ENCODE measurements at places on chromosomes 16 and 17. TPM values are rescaled to one million over a fixed set of nuclear protein-coding genes. Genes with fewer than 3 reads are reported as not detected.
A peak's percentile ranks its signal among the peaks of the same experiment; 100 is the strongest.

DNA sequence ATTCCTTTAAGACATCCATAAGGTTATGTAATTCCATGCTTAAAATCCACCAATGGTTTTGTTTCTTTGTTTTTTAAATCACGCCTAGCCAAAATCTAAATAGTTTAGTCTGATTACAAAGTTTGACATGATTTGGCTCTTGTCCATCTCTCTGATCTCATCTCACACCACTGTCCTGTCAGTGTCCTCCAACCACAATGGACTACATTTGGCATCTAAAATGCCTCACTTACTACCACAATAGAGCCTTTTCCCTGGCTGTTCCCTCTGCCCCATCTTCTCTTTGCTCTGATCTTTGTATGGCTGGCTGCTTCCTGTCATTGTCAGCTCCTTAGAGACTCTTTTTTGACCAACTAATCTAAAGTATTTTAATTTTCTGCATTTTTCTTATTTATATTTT is 157.2 kb downstream of the MYO1D start:
- no peak for DNase-seq

- DNase-seq, result no peak
Observed at GRCh38 chr17:1639549-1640180, 5.9 kb downstream of the SCARF1 start.

- DNase-seq, result no peak
Observed at GRCh38 chr16:67986949-67987348, 6.7 kb upstream of the DPEP3 start.

MARVELD3 gene
- not detected for total RNA-seq

- DNase-seq, result no peak
Observed at GRCh38 chr17:58757162-58757613, 1.5 kb downstream of the PPM1E start.

DNA sequence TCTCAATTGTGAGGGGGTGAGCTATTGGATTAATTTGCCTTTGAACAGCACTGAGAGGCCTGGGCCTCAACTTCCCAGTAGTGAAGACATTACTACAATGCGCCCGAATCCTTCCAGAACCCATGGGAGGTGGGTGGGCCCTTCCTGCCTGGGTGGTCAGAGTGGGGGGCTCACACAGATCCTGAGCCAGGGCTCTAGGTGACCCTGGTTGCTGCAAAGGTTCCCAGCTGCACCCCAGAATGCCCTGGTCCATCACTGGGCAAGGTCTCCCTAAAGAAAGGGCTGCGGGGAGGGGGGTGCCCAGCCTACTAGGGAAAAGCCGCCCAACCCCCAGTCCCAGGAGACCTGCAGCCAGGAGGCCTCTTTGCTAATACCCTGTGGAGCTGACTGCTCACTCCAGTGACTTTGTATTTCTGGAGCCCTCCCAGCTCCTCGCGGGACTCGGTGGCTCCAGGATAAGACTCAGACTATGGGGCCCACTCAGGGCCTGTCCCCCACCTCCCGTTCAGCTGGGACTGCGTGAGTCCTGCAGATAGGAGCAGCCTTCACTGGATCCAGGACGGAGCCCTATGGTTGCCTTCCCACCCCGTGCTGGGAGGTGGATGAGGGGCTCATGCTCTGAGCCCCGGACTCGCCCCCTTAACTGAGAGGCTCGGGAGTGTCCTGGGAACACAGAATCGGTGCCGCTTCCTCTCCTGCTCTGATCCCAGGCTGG is 40.2 kb downstream of the SLC7A5 start:
- DNase-seq, result no peak

MPO gene
- not detected for total RNA-seq

- no peak for DNase-seq
Observed at GRCh38 chr16:88940862-88941817, 35.9 kb downstream of the CBFA2T3 start.

GRCh38 chr16:85610059-85610445 is 3.1 kb upstream of the GSE1 start:
- DNase-seq, result no peak

- DNase-seq, result no peak
Observed at GRCh38 chr17:80546267-80546666, 1.6 kb downstream of the RPTOR start.

BCAR1 gene
- total RNA-seq, result 19.6 TPM

DNA sequence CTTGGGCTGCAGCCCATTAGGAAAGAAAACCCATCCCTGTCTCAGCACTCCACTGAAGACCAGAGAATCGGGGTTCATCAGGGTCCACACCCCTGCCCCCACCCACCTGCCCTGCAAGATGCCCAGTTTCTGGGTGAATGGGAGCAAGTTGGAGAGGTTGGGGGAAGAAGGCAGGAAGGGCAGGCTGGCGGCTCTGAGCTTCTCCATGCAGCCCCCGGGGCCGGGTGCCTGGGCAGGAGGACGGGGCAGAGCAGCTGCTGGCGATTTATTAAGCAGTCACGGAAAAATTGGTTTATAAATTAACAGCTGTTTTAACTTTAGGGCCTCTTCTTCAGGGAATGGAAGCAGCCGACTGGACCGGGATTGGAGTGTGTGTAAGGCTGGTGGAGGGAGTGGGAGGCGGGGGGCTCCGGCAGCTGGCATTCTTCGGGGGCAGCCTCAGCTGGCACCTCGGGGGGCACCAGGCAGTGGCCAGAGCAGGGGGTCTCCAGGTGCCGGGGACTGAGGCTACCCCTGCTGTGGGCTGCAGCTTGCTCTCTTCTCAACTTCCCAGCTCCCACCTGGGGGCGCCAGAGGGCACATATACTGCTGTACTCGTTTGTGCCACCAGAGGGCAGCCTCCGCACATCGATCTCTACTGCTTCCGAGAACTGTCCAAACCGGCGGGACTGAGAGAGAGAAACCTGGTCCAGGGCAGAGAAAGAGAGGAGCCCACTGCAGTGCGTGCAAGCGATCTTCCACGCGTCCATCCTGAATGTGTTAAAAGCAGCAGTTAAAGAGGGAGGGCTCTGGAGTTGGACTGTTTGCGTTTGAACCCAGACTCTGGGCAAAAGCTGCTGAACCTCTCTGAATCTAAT is 5.0 kb upstream of the PPP1R1B start:
- DNase-seq, result peak; percentile 67

KCNJ18 gene
- total RNA-seq, result 0.35 TPM

APOBR gene
- not detected for total RNA-seq

CCDC102A gene
- total RNA-seq, result 5.8 TPM

DNA sequence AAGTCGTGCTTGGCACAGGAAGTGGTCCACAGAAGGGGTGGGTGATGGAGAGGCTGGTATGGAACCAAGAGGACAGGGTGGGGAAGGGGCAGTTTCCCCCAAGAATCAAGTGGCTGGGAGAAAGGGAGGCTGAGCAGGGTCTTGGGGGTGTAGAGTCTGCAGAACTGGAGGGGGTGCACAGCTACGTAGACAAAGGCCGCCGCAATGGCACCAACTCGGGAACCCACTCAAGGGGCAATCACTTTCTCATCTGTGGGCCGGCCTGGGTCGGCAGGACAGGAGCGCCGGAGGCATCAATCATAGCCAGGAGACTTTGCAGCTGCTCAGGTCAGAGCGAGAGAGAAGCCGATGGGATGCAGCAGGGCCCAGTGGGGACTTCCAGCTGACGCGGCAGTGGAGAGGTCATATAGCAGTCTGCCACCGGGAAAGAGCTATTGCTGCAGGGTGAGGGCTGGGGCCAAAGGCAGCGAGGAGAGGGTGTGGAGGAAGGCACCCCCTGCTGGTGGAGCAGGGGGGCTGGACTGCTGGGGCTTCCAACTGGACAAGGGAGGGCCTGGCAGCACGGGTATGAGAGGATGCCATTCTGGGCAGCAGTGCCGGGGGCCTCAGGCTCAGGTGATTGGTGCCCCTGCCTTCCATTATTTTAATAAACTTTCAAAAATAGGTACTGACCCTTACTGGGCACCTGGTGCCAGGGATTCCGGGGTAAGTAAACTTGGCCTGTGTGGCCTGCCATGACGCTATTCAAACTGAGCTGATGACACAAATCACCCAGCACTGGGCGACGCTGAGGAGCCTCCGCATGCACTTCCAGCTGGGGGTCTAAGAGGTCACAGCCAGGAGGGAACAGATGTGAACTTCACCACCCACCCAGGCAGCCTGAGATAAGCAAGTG is 52.5 kb upstream of the MTSS2 start:
- peak; percentile 53 for DNase-seq

ACAP1 gene
- not detected for total RNA-seq

- no peak for DNase-seq
Observed at GRCh38 chr17:28675980-28676379, 14.0 kb downstream of the SUPT6H start.

DNA sequence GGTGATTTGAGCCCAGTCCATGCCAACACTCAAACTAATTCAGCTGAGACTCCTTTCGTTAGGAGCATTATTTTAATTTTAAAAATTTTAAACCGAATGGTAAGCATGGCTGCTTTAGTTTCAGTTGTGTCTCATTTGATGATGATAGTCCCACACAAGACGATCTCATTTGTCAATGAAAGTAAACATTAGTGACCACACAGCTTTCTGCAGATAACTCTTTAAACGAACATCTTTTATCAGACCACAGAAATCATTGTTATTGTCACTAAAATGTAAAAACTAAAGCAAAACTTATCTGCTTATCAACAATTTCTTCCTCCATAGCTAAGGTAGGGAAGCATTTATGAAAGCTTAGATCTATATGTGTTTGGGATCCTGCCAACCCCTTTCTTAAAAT is 382.2 kb downstream of the ZFHX3 start:
- no peak for DNase-seq

DNA sequence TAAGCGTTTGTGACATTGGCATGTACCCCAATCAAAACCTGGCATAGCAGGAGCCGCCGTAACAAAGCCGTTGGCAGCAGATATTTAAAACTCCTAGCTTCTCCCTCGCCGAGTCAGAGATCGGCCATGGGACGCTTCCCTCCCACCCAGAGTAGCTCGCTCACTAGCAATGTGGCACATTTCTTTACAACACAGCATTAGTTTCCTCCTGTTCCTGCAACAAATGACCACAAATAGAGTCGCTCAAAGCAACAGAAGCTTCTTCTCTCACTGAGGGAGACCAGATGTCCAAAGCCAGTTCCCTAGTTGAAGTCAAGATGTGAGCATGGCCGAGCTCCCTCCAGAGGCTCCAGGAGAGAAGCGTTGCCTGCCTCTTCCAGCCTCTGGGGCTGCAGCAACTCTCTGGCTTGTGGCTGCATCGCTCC is 106.7 kb downstream of the RBFOX3 start:
- DNase-seq, result no peak

NPIPA5 gene
- 2.1 TPM for total RNA-seq

DNA sequence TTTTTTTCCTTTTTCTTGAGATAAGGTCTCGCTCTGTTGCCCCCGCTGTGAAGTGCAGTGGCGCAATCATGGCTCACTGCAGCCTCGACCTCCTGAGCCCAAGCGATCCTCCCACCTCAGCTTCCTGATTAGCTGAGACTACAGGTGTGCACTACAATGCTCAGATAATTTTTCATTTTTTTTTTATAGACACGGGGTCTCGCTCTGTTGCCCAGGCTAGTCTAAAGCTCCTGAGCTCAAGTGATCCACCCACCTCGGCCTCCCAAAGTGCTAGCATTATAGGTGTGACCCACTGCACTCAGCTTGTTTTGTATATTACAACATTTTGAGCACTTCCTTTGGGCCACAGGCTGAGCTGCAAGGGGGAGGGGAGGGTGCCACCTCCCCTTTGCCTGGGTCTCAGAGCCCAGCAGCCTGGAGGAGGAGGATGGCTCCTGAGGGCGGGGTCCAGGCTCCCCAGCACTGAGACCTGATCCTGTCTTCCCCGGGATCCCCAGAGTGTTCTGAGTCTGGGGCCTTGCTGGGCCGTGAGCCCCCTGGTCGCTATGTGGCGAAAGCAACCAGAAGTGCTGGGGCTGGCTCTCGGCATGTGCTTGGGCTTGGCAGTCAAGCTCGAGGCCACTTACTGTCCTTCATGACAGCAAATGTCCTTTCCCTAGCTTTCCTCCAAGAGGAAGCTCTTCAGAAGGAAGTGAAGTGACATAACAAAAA is 8.1 kb downstream of the DEF8 start:
- DNase-seq, result no peak

DNA sequence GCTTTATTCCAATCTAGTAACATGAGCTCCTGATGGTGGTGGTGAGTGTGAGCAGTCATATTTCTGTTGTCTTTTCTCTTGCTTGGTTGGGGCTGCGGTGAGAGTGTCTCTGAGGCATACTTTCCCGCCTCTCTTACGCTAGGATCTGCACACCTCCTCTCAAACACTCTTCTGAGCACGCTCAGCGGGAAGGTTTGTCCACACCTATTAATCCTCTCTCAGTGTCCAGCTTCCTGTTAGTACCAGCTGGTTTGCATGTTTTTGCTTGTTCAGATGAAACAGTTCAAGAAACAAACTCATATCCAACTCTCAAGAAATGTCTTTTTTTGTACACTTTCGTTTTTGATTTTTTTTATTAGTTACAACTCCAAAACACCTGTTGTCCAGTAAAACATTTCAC is 89.5 kb downstream of the CCDC182 start:
- no peak for DNase-seq

- DNase-seq, result peak; percentile 95
Observed at GRCh38 chr17:835263-835662, 53.1 kb downstream of the MRM3 start.

CTRB1 gene
- total RNA-seq, result not detected

- no peak for DNase-seq
Observed at GRCh38 chr17:74369665-74370490, 2.6 kb downstream of the GPR142 start.

UMOD gene
- total RNA-seq, result not detected

GRCh38 chr16:29820271-29820701 is at the start of gene MVP:
MVP (plus strand) TSS chr16:29820462; CDS start chr16:29830550, 10,088 bp downstream.
- peak; percentile 48 for DNase-seq

GUCY2D gene
- not detected for total RNA-seq

- no peak for DNase-seq
Observed at GRCh38 chr17:56629531-56630075, 36.1 kb downstream of the NOG start.

CXCL16 gene
- total RNA-seq, result 7.3 TPM

PPP1R1B gene
- not detected for total RNA-seq

ANKRD40CL gene
- not detected for total RNA-seq

SULT1A2 gene
- 2.8 TPM for total RNA-seq

DNA sequence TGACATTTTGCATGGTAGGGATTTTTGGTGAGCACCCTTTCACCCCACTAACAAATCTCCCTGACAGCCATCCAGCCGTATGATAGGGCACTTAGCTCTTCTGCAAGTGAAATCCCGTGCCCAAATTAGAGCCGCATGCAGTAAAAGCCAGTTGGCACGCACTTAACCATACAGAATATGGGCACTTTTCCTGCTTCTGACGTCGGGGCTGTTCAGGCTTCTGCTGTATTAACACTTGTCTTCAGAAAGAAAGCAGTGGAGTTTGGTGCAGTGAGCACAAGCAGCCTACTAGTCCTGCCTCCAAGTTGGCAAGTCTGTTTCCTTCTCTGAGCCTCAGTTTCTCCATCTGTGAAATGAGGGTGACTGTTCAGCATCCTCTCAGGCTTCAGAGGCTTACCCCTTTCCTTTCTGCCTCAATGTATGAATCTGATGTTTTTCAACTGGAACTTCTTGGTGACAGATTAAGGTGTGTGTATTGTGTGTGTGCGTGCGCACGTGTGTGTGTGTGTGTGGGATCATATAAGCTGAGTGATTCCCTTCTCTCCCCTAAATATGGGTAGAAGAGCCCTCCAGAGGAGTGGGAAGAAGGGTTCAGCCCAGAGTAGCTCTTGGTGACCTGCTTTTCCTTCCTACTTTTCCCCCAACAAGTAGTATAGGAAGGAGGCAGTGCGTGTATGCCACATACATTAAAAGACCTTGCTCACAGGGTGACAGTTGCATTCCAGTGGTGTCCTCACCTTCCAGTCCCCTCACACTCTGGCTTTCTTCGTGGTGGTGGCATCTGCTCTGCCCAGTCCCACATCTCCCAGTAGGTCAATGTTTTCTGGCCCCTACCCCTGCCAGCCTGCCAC is 19.0 kb downstream of the IGF2BP1 start:
- no peak for DNase-seq

GRCh38 chr16:50169555-50170096 is 16.5 kb downstream of the TENT4B start:
- DNase-seq, result no peak

- no peak for DNase-seq
Observed at GRCh38 chr17:8412089-8412488, 14.5 kb upstream of the RNF222 start.

CDH1 gene
- total RNA-seq, result not detected

All from H4 (cell line).